ENCODE measurements at places on chromosomes 3 and 15.

DNA sequence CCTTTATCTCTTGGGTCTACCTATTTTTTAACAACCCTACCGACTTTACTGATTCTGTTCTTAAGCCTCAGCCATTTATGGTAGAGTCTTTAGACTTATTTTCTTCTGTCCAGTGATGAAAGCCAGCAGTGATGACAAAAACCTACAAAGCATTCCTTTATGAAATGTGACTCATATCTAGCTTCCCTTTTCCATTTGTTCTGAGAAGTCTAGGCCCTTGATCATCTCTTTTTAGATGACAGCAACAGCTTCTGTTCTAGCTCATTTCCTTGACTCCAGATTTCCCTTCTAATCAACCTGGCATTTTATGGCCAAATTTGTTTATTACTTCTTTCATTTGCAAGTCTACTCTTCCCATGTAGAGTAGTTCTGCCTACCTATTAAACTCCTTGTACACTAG is 36.1 kb downstream of the CFAP44 start:
- H3K36me3 ChIP-seq, result no peaks in the 10 kb centered on the region
- no peak overlapping the region for H3K4me3 ChIP-seq
- no peak for DNase-seq
- peaks cover 19% of the 10 kb centered on the region for H3K4me1 ChIP-seq

GRCh38 chr3:159989973-159990846 is 1.6 kb downstream of the IL12A start:
- H3K27ac ChIP-seq, result no peak overlapping the region
- no peaks in the 10 kb centered on the region for H3K36me3 ChIP-seq
- no peak overlapping the region for H3K4me3 ChIP-seq
- H3K4me1 ChIP-seq, result peaks cover 47% of the 10 kb centered on the region
- H3K27me3 ChIP-seq, result no peaks in the 10 kb centered on the region
- no peak for DNase-seq

- no peaks in the 10 kb centered on the region for H3K27me3 ChIP-seq
- no peak for DNase-seq
These were observed 23.0 kb upstream of the CLDN1 start for GRCh38 chr3:190345027-190345821.

GRCh38 chr15:52042051-52042851 is 23.2 kb downstream of the MAPK6 start:
- H3K27ac ChIP-seq, result no peak overlapping the region
- DNase-seq, result no peak
- H3K27me3 ChIP-seq, result no peaks in the 10 kb centered on the region
- no peak overlapping the region for H3K4me3 ChIP-seq
- H3K4me1 ChIP-seq, result no peaks in the 10 kb centered on the region

DNA sequence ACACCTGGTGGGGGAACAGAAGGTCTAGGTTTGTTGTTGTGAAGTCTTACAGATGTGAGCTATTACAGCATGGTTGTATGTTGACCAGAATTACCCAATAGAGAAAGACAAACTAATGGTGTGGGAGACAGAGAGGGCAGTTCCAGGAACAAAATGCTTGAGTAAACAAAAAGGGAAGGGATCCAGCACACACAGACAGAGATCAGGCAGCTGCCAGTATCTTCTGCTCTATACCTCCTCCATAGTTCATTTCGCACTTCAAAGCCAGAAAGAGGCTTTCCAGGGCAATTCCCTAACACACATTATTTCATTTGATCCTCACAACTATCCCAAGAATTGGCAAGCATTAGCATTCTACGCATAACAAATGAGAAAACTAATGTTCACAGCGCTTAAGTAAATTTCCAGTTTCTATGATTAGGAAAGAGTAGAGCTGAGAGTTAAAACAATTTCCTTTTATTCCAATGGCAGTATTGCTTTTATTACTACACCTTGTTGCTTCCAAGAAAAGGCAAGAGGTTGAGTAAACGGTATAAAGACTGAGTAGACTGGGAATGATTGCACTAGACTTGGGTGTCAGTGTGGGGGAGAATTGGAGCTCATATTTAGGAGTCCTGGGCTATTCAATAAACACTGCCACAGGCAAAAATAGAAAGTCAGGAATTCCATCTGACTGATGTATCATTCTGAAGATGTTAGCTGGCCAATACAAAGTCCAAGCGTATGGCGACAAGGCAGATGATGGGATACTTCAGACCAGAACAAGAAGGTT is 39.7 kb upstream of the ZNF280D start:
- H3K4me3 ChIP-seq, result no peak overlapping the region
- no peaks in the 10 kb centered on the region for H3K36me3 ChIP-seq
- no peaks in the 10 kb centered on the region for H3K27me3 ChIP-seq
- peak overlapping the region; percentile 41 for H3K27ac ChIP-seq
- H3K4me1 ChIP-seq, result peaks cover 5% of the 10 kb centered on the region

- no peaks in the 10 kb centered on the region for H3K27me3 ChIP-seq
- H3K27ac ChIP-seq, result peak overlapping the region; percentile 48
- no peak overlapping the region for H3K4me3 ChIP-seq
- DNase-seq, result no peak
These were observed 118.6 kb downstream of the PGPEP1L start for GRCh38 chr15:98888820-98889479.

DNA sequence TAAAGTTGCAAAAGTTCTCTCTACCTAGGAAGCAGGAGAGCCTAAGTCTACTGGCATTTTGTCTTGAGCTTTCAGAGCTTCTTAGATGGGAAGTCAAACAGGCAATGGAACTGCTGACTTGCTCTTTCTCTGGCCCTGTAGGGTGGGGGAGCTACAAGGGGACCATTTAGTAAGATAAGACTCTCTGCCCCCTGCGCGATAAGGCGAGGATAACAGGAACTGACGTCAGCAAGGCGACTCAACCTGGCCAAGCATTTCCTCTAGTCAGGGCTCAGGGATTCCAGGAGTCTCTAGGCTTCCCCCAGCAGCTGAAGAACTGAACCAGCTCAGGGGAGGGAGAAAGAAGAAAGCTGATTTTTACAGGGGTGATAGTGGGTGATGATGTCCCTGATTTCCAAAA is 5.8 kb downstream of the RARB start:
- no peak overlapping the region for H3K4me3 ChIP-seq
- peak overlapping the region; percentile 43 for H3K27ac ChIP-seq
- no peaks in the 10 kb centered on the region for H3K4me1 ChIP-seq
- no peaks in the 10 kb centered on the region for H3K36me3 ChIP-seq
- H3K27me3 ChIP-seq, result no peaks in the 10 kb centered on the region

DNA sequence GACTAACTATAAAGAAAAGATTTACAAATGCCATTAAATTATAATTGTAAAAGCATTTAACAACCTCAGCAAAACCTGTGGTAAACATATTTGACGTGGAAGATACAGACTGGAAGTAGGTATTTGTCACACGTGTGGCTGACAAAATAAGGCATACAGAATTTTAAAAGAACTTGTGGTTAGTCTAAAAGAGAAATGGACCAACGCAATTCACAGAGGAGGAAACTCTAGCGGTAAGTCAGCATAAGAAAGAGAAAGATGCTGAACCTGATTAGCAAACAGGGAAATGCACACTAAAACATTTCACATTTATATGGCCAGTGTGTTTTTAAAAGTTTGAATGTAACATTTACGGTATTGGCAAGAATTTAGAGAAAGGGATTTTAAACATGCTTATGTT is 35.3 kb downstream of the KCNH8 start:
- H3K4me3 ChIP-seq, result no peak overlapping the region
- no peak for DNase-seq

DNA sequence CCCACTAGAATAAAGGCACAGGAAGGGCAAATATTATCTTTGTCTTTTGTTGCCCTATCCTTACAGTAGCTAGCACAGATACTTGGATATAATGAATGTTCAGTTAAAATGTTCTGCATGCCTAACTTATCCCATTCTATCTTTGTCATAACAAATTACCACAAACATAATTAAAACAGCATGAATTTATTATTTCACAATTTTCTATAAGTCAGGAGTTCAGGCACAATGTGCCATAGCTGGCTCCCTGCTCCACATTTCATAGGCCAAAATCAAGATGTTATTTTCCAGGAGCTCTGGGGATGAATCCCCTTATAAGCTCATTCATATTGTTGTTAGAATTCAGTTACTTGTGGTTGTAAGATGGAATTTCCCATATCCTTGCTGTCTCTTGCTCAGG is 975.5 kb downstream of the IGSF11 start:
- no peak overlapping the region for H3K27ac ChIP-seq
- DNase-seq, result no peak
- H3K4me1 ChIP-seq, result no peaks in the 10 kb centered on the region
- no peaks in the 10 kb centered on the region for H3K36me3 ChIP-seq
- H3K27me3 ChIP-seq, result no peaks in the 10 kb centered on the region

GRCh38 chr3:48952510-48953118 is 34.0 kb downstream of the ARIH2 start:
- no peak for DNase-seq
- no peak overlapping the region for H3K27ac ChIP-seq
- no peaks in the 10 kb centered on the region for H3K4me1 ChIP-seq
- no peak overlapping the region for H3K4me3 ChIP-seq
- no peaks in the 10 kb centered on the region for H3K27me3 ChIP-seq
- peaks cover 5% of the 10 kb centered on the region for H3K36me3 ChIP-seq
